Motor neuron (in vitro differentiated cells): ENCODE measurements at places on chromosomes 1 and 21. TPM values are rescaled to one million over a fixed set of nuclear protein-coding genes. Genes with fewer than 3 reads are reported as not detected.

DNA sequence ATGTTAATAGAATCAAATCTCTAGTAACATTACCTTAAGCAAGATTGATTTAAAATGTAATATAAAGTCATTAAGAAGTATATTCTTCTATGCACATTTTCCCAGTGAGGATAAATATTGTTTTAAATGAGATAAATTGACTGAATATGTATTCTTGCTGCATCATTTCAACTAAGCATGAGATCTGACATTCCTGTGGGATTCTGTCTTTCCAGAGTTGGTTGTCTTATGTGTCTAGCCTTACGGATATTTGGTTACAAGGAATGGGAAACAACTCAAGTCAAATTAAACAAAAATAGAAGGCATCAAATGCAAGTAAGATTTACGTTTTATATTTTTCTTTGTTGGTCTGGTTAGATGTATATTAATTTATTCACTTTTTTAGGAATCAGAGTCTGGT, 287.5 kb downstream of the PTGER3 start:
- no peak for ATAC-seq

DNA sequence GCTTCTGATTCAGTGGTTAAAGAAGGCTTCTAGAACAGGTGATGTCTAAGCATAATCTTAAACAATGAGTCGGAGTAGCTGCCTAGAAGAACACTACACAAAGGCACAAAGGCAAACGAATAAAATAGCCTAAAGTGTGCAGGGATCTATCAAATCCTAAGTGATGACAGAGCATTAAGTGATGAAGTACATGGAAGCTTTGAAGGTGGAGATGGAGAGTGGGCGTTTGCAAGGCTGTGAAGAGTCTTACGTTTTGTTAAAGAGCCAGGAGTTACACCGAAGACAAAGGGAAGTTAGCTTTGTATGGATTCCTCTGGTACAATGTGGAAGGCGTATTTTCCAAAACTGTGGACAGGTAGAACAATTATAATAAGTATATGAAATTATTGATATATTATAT, 270.6 kb downstream of the NEGR1 start:
- ATAC-seq = no peak

- no peak for ATAC-seq
Measured at GRCh38 chr1:204096931-204097330, 24.0 kb downstream of the SOX13 start.

DNA sequence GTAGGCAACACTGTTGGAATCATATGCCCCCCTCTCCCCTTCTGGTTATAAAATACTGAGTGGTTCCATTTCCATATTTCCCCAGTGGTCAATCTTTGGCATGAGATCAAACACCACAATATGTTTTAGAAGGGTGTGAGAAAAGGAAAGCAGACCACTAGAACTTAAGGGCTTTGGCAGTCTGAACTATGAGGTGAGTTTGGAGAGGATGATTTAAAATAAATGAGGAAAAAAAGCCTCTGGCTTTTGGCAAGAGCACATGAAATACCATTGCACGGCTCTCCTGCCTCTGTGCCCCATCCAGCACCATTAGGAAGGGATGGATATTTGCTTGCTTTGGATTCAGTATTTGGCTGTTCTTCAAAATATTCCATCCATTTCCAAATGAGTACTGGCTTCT, 339.5 kb upstream of the C1orf87 start:
- no peak for ATAC-seq

The GNPAT gene
- 45.3 and 47.1 TPM in 2 replicates for total RNA-seq
